ENCODE measurements at places on chromosomes 16 and 17.

- no peak for DNase-seq
These were observed 7.3 kb upstream of the CUEDC1 start for GRCh38 chr17:57962279-57963148.

GRCh38 chr16:22786284-22786683 lies 27.7 kb upstream of the HS3ST2 start:
- DNase-seq = no peak

- DNase-seq = no peak
These were observed 39.6 kb upstream of the RCVRN start for GRCh38 chr17:9944704-9945103.

DNA sequence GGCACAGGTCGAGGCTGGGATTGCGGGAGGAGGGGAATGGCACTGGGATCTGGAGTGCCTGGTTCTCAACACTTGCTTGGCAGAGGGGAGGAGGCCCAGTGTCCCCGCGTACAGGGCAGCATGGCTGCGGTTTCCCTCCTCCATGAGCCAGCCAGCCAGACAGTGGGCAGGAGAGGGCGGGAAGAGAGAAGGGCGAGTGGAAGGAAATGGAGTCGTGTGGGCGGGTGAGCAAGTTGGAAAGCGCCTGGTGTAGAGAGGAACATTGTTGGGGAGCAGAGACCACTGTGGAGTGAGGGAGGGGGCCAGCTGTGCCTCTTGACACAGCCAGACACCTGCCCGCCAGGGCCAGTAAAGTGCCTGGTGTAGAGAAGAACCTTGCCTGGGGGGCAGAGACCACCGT lies 130.5 kb downstream of the OR1D5 start:
- no peak for DNase-seq

DNA sequence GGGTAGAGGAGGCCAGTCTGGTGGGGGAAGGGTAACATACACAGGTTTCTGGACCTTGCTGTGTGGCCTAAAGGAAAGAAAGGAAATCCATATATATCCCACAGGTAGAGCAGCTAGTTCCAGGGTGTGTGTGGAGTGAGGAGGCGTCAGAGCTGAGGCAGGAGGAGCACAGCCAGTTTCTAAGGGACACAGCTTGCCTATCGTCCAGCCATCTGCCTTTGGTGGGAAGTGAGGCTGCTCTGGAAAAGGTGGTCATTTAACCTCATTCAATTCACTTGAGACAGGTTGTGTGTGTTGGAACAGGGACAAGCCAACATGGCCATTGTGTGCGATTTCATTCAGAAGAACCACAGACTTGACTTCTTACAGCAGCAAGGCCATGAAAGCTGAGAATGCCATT lies 36.9 kb upstream of the ERN1 start:
- no peak for DNase-seq

DNA sequence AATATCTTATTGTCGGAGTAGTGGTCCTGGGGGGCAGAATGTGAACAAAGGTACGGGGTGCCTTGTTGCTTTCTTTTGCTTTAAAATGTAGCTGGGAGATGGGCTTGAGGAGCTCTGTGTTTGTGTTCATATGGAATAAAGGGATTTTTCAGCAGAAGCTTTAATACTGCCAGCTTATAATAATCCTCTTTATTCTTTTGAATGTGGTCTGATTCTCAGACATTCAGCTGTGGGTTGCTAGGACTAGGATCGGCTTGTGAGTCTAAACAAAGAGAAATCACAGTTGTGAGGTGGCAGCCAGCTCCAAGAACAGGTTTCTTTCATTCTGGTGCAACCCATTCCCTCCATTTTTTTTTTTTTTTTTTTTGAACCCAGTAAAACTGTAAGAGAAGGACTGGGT lies 7.2 kb downstream of the MRPL58 start:
- DNase-seq = no peak

GRCh38 chr17:2965621-2966595 lies 97.5 kb downstream of the OR1D5 start:
- no peak for DNase-seq

- no peak for DNase-seq
These were observed 22.1 kb downstream of the VAC14 start for GRCh38 chr16:70778901-70779309.

GRCh38 chr17:42678951-42679491 lies 2.2 kb upstream of the PLEKHH3 start:
- no peak for DNase-seq

GRCh38 chr16:69273009-69273408 lies 38.1 kb upstream of the VPS4A start:
- DNase-seq = no peak

DNA sequence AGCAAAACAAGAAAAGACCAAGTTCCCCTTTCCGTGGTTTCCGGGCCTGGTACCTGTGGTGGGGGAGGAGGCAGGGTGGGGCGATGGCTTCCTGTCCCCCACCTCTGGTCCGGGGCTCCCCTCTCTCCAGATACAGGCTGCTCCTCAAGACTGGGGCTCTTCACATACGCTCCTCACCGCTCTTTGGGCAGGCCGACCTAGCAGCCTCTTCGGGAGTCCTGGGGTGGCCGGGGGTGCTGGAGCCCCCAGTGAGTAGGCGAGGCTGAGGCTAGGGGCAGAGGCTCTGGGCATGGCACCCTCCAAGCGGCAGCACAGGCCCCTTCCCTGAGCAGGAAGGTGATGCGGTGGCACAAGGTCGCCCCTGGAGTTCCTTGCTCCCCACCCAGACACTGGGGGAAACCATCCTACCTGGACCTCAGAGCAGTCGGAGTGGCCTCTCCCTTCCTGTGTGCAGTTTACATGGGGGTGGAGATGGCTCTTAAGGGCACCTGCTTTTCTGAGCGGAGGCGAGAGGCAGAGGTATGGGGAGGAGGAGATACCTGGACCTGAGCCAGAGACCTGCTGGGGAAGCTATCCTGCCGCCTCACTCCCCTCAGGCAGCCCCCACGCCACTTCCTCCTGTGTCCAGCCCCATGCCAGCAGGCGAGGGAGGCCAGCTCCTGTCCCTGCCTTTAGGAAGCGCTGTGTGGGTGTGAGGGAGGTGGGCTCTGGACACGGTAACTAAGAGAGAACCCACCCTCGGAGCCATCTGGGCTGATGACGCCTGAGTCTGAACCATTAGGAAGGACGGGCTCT lies 891 bp downstream of the CORO1A start:
- no peak for DNase-seq

GRCh38 chr16:2159175-2159838 lies 3.7 kb downstream of the TRAF7 start:
- no peak for DNase-seq

GRCh38 chr17:31550389-31551056 lies 159.0 kb downstream of the RAB11FIP4 start:
- no peak for DNase-seq

DNA sequence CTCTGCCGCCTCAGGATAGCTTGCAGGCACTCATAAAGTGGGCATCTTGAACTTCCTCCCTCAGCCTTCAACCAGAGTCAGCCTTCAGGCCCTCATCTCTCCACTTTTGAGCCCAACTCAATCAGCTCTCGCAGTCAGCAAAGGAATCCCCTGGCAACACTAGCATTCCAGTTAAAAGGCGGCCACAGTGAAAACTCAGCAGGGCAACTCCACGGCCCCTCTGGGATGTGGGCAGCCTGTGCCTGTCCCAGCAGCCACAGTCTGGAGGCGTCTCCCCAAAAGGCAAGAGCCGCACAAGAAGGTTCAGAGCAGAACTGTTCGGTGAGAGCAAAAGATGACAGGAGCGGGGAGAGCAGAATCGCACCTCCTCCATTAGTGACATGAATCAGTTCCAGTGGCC lies 9.0 kb downstream of the TMEM11 start:
- no peak for DNase-seq

GRCh38 chr17:4272213-4272971 lies 8.6 kb upstream of the ANKFY1 start:
- no peak for DNase-seq

- DNase-seq = no peak
These were observed 1.9 kb downstream of the PPP4C start for GRCh38 chr16:30077656-30078055.

- DNase-seq = no peak
These were observed 63.9 kb upstream of the DNAJA2 start for GRCh38 chr16:47037396-47037745.

- DNase-seq = no peak
These were observed 517.3 kb upstream of the ZFHX3 start for GRCh38 chr16:73565263-73565662.
